ENCODE measurements at places on chromosomes 3 and 15. TPM values are rescaled to one million over a fixed set of nuclear protein-coding genes. Genes with fewer than 3 reads are reported as not detected.
A peak's percentile ranks its signal among the peaks of the same experiment; 100 is the strongest.

CPLX3 gene
- total RNA-seq: not detected

FRG2C gene
- not detected for total RNA-seq

FAM107A gene
- total RNA-seq: 1.6 TPM

GRAMD2A gene
- total RNA-seq: 0.35 TPM

RBP2 gene
- not detected for total RNA-seq

KBTBD12 gene
- not detected for total RNA-seq

MME gene
- 0.52 TPM for total RNA-seq

- no peak for DNase-seq
These were observed 6.1 kb upstream of the PRKCD start for GRCh38 chr3:53154881-53155285.

GRCh38 chr3:12730506-12731242 is 28.4 kb downstream of the TMEM40 start:
- no peak for DNase-seq

- peak; percentile 80 for DNase-seq
These were observed 4.4 kb upstream of the CXCR6 start for GRCh38 chr3:45938864-45939263.

GRCh38 chr3:100634493-100635272 is 25.3 kb downstream of the ADGRG7 start:
- no peak for DNase-seq

- peak; percentile 24 for DNase-seq
These were observed 378.2 kb upstream of the AZI2 start for GRCh38 chr3:28726840-28727239.

DNA sequence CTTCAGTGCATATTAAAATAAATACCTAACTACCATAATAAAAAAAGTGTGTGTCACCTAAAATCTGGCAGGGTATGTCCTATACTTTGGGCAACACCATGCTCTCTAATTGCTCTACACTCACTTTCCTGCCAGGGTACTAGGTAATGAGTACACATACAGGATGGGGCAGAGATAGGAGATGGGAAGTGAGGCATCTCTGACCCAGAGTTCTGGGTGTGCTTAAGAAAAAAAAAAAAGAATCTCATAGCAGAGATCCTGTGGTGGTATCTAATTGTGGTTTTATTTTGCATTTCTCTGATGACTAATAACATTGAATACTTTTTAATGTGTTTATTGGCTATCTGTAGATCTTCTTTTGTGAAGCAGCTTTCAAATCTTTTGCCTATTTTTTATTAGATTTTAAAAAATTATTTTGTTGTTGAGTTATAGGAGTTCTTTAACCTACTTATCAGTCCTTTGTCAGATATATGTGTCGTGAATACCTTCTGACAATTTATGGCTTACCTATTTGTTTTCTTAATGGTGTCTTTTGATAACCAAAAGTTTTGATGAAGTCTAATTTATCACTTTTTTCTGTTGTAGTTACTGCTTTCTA is 48.0 kb downstream of the EEFSEC start:
- no peak for DNase-seq

DNA sequence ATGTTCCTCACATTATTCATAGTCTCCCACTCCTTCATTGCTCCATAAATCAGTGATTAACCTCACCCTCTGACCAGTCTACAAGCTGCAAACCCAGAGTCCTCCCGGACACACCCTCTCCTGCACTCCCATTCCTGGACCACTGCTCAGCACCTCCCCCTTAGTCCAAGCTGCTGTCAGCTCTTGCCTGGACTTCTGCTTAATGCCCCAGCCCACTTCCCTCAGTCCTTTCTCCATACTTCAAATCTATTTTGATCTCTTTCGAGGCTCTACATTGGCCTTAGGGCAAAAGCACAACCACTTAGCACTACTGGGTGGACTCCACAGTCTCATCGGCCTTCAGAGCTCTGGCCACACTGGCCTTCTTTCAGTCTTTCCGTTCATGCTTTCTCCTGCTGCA is 79.4 kb upstream of the FAM98B start:
- DNase-seq: no peak

- no peak for DNase-seq
These were observed 373.1 kb upstream of the WNT5A start for GRCh38 chr3:55860049-55860721.

GRCh38 chr3:26614006-26614685 is 8.4 kb upstream of the LRRC3B start:
- DNase-seq: no peak

- no peak for DNase-seq
These were observed 61.0 kb downstream of the IQSEC1 start for GRCh38 chr3:13012221-13012691.

- peak; percentile 30 for DNase-seq
These were observed 53.0 kb upstream of the HES1 start for GRCh38 chr3:194082743-194083636.

- DNase-seq: no peak
These were observed 5.1 kb upstream of the BFSP2 start for GRCh38 chr3:133394561-133395311.

- DNase-seq: no peak
These were observed 78.2 kb downstream of the SMAD3 start for GRCh38 chr15:67143646-67144045.

- no peak for DNase-seq
These were observed 36.3 kb downstream of the GABPB1 start for GRCh38 chr15:50318697-50319096.

- DNase-seq: no peak
These were observed 13.5 kb upstream of the CCDC80 start for GRCh38 chr3:112654492-112654891.

DNA sequence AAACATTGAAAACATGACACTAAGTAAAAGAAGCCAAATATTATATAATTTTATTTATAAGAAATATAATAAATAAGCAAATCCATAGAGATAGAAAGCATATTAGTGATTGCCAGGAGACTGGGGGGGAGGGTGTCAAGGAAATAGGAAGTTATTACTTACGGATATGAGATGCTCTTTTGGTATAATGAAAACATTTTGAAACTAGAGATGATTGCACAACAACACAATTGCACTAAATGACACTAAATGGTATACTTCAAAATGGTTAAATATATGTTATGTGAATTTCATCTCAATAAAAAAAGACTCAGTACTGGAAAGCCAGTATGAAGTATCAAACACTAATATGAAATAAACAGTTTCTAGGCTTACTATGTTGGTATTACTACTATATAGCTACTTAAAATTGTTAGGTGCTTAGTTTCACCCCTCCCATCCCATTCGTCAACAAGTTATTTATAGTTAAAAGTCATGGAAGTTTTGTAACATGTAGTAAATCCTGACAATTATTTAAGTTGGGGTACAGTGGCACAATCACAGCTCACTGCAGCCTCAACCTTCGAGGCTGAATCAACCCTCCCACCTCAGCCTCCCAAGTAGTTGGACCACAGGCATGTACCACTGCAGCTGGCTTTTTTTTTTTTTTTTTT is 43.7 kb downstream of the STAG1 start:
- no peak for DNase-seq

All from neural crest cell (in vitro differentiated cells).